ENCODE measurements at places on chromosomes 11 and 22.

GRCh38 chr11:95568281-95568680 lies 221.3 kb downstream of the FAM76B start:
- DNase-seq: peak; percentile 58

GRCh38 chr11:65356394-65356972 lies 1.9 kb downstream of the TIGD3 start:
- no peak for DNase-seq

GRCh38 chr22:24209016-24209415 lies 27.7 kb downstream of the SUSD2 start:
- no peak for DNase-seq

DNA sequence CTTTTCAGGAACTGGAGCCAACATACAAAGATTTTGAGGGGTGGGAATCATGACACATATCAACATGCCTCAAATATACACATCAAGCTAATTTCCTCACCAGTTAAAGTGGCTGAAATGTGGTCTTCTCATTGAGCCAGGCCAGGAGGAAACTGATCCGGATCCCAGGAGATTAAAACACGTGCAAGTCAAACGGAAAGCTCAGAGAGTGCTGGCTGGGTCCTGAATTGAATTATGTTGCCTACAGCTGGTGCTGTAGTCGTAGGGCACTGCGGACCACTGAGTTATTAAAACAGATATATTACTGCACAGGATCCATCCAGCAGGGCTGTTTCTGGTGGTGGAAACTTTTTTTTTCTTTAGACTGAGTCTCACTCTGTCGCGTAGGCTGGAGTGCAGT lies 14.1 kb upstream of the WNT7B start:
- no peak for DNase-seq

DNA sequence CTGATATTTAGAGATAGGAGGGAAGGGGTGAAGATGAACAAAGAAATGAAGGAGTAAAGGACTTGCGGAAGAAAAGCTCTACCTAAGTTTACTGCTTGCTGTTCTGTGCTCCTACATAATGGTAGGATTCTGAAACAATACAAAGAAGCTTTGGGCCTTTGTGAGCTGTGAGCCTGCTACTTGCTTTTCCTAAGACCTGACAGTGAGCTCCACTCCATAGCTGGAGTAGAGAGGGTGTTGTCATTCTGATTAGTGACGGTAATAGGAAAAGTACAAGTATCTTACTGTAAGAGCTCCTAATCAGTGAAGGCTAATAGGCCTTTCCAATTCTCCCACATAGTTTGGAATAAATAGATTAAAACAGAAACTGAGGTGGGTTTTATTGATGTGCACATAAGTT lies 75.9 kb downstream of the PARVA start:
- DNase-seq: no peak

GRCh38 chr11:28442131-28442530 lies 333.9 kb downstream of the METTL15 start:
- peak; percentile 16 for DNase-seq

GRCh38 chr11:119520400-119520799 lies 97.4 kb upstream of the THY1 start:
- DNase-seq: no peak

GRCh38 chr11:3123761-3124733 lies 41.1 kb downstream of the OSBPL5 start:
- DNase-seq: peak; percentile 94

GRCh38 chr11:967995-968751 lies 42.5 kb downstream of the AP2A2 start:
- no peak for DNase-seq

DNA sequence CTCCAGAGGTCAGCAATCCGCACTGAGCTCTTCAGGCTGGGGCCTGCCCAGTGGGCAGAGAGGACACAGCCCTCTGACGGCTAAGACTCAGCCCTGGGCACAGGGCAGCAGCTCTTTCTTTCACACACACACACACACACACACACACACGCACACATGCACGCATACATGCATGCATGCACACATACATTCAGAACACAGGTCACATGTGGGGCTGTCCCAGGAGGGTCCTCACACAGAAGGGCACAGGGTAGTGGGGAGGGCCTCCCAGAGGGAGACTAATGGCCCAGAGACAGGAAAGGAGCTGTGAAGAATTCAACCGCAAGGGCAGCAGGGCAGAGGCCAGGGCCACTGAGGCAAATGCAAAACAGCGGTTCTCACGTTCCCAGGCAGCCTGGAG lies 20.3 kb upstream of the XKR3 start:
- DNase-seq: no peak

DNA sequence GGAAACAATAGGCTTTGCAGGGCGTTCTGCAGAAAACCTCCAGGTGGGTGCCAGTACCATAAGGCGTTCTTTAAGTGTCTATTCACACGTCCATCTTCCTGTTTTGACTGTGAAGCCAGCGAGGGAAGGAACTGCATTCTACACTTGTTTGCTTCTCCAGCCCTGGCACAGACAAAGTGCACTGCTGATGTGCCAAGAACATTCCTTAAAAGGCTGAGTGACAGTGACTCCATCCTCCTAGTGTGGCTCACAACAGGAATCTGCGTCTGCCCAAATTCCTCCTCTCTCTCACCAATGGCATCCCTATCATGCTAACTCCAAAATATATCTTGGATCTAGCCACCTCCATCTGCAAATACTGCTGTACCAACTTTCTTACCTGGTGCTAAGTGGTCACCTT lies 407.4 kb upstream of the SYN3 start:
- no peak for DNase-seq

GRCh38 chr11:18245396-18245795 lies 3.1 kb downstream of the SAA2 start:
- DNase-seq: no peak

DNA sequence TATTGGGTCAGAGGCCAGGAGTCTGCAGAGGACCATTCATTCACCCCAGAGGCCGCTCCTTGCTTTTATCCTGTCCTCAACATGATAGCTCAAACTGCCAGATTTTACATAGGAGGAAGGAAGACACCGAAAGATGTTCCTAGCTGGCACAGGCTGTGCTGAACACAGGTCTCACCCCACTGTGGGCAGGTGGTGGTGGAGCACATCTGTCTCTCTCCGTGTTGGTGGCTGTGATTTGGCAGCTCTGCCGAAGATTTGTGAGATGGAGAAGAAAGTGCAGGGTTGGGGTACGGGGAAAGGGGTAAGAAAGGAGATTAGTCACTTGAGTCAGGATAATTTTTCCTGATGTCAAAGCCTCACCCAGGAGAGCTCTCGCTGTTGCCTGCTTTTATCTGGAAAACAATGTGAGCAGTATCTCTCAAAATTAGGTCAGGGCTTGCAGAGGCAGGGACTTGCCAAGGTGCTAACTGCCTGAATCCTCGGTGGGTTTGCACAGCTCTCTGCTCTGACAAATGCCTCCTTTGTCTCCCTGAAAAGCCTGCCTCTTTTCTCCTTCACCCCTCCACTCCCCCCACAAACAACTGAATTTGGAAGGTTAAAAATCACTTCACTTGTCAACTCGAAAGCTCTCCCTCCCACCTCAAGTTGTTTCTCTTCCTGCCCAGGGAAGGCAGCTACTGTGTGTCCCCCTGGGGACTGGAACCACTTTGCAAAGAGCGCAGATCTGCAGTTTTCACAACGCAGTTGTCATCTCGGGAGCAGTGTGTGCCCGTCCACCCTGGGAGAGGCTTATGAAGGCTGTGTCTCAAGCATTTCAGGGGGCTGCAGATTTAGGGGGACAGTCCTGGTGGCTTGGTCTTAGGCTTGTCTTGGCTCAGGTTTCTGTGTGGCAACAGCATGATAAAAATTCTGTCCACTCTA lies 299.7 kb downstream of the ST3GAL4 start:
- no peak for DNase-seq

DNA sequence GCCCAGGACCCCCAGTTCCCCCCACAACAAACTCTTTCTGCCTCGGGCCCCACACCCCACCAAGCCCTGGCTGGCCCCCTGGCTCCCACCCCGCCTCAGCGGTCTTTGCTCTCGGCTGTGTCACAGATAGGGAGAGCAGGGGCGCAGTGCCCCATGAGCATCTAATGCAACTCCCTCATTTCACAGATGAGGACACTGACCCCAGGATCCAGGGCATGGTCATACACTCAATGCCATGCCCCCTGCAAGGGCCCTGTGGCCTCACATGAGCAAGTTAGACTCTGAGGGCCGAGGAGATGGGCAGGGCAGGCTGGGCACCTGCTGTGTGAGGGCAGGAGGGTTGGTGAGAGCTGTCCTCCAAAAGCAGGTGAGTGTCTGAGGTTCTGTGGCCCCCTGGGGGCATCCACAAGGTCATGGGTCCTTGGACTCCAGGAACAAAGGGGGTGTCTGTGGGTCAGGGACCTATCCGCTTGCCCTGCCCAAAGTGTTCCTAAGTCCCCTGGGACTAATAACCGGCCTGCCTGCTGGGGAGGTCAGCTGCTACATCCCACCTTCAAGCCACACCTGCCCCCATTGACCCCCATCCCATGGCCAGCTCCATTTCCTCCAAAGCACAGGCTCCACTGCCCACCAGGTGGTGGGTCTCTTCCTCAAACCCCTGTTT lies 2.5 kb downstream of the MIF start:
- DNase-seq: no peak

- DNase-seq: peak; percentile 7
These were observed 73.8 kb upstream of the GAL start for GRCh38 chr11:68610452-68611116.

- DNase-seq: no peak
These were observed 901.0 kb downstream of the BRD1 start for GRCh38 chr22:48926643-48927042.

DNA sequence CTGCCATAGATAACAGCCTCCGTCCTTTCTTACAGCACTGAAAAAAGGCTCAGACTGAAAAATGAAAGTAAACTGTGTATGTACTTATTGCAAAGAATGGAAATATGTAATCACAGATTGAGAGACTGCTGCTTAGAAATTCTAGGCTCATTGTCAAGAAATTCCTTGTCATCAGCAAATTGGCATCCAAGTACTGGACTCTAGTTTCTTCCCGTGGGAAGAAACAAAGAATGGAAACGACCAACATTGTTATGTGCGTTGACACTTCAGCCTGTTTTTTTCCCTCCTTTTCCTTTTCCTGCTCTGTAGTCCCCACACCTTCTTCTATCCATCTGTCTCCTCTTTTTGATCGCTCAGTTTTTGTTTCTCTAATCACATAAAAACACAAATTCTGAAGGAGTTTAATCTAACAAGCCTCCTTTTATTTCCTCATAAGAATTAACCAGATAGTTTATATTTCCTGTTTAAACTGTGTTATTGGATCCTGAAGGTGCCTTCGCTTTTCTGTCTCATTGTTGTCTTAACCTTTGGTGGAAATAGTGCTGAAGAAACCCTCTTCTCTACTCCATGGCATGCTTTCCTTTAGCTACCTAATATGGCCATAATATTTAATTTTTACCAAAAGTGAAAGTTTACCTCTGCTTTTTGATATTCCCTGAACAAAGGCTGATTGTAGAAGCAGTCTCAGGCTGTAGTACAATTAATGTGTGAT lies 20.0 kb upstream of the CASP12 start:
- DNase-seq: peak; percentile 80

GRCh38 chr22:35319244-35319985 lies 19.7 kb downstream of the TOM1 start:
- DNase-seq: no peak

DNA sequence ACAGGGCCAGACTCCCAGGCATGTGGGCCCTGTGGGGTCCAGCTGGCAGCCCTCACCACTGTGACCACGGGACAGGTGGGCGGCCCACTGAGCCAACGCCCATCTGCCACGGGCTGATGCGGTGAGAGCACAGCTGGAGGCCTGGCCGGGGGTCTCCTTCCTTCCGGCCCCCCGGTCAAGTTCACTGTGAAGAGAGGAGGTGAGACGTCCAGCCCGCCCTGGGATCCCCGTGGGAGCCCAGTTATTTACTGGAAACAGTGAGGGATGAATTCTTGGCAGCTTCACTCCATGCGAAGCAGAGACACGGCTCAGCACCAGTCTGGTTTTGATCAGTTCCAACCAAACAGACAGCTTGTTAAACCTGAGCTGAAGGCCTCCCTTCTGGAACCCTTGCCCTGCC lies 38.7 kb downstream of the WNT11 start:
- peak; percentile 17 for DNase-seq

GRCh38 chr11:126308271-126308671 lies 4.4 kb downstream of the DCPS start:
- DNase-seq: no peak

- peak; percentile 89 for DNase-seq
These were observed 5.6 kb upstream of the TMA7B start for GRCh38 chr22:39954584-39955055.

DNA sequence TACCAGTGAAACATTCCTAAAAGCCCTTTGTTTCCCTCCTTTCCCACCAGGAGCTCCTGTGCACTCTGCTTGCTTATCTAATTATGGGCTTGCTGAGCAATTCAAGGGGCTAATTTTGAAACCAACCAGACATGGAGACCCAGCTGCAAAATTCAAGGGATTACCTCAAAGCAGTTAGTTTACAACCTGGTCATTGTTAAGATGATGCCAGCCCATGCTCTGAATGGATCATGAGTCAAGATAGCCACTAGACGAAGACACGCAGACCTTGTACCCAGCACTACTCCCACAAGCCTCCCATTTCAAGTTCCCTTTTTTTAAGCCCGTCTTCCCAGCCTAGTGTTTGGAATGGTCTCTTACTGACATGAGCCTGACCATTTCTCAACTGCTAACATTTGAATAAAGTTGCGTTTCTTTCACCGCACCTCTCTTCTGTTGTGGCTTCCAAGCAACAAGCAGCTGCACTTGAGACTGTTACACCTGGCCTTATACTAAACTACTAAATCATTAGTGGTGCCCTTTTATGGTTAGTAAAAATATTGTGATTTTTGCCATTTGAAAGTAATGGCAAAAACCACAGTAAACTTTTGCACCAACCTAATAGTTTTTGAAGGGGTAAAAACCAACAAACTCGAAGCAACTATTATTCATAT lies 315.3 kb upstream of the LUZP2 start:
- no peak for DNase-seq

DNA sequence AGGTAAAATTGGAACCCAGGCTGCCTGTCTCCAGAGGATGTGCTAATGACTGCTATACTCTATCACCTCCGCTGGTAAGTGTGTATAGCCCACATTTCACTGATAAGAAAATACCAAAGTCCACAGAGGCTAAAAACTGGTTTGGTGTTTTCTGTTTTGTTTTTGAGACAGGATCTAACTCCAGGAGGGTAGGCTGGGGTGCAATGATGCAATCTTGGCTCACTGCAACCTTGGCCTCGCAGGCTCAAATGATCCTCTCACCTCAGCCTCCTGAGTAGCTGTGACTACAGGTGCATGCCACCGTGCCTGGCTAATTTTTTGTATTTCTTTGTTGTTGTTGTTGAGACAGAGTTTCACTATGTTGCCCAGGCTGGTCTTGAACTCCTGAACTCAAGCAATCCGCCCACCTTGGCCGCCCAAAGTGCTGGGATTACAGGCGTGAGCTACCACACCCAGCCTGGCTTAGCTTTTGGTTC lies 409.8 kb downstream of the LARGE1 start:
- DNase-seq: no peak

DNA sequence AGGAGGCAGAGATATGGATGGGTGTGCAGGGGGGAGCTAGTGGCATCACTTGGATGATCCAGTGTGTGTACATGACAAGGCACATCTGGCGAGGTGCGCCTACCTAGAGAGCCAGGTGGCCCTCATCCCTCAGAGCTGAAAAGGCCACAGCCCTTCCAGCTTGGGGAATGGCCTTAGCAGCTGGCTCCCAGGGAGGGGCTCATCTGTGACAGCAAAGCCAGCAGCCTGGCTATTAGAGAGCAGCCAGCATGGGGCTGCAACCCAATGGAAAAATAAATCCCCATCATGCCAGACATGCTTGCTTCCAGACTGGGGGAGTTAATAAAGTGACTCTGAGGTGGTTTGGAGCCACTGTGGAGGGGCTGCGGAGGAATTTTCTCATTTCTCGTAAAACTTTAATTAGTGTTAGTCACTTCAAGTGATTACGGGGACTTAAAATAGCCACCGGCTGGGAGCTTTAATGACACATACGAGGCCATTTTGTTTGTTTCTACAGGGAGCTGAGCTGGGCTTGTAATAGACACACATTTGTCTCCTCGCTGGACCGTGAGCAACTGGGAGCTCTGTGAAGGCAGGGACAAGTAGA lies 111.2 kb upstream of the ALX4 start:
- no peak for DNase-seq

Measured in fibroblast of skin of right biceps (primary cell).